ENCODE measurements at places on chromosomes 3 and 15. TPM values are rescaled to one million over a fixed set of nuclear protein-coding genes. Genes with fewer than 3 reads are reported as not detected.

RETNLB gene
- total RNA-seq: not detected

ISLR2 gene
- not detected for total RNA-seq

TMEM207 gene
- 1.4 TPM for total RNA-seq

DNA sequence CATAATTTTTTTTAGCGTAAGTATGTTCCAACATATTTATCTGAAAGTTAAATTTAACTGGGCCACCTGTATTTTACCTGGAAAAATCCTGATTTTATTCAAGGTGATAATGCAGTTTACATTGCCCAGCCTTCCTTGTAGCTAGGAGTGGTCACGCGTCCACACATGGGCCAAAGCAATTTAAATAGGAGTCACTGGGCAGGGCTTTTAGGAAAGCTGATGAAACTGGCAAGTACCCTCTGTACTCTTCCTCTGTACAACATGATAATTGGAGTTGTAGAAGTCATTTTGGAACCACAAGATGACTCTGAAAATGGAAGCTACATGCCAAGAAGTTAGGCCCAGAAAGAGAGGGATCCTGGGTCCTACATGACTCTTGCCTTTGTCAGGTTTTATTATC, 9.5 kb downstream of the BTD start:
- no peaks in the 10 kb centered on the region for H3K27me3 ChIP-seq
- no peak overlapping the region for H3K27ac ChIP-seq
- H3K4me3 ChIP-seq: no peak overlapping the region
- no peaks in the 10 kb centered on the region for H3K36me3 ChIP-seq
- DNase-seq: no peak
- peaks cover 23% of the 10 kb centered on the region for H3K4me1 ChIP-seq

GRCh38 chr3:7646851-7647250, 785.9 kb downstream of the GRM7 start:
- no peak for DNase-seq
- no peak overlapping the region for H3K27ac ChIP-seq
- H3K4me3 ChIP-seq: no peak overlapping the region
- H3K36me3 ChIP-seq: no peaks in the 10 kb centered on the region

- H3K4me3 ChIP-seq: no peak overlapping the region
- H3K4me1 ChIP-seq: peaks cover 4% of the 10 kb centered on the region
- no peak for DNase-seq
- no peaks in the 10 kb centered on the region for H3K36me3 ChIP-seq
- H3K27me3 ChIP-seq: no peaks in the 10 kb centered on the region
Measured at GRCh38 chr15:57440799-57441198, 64.5 kb downstream of the CGNL1 start.

DNA sequence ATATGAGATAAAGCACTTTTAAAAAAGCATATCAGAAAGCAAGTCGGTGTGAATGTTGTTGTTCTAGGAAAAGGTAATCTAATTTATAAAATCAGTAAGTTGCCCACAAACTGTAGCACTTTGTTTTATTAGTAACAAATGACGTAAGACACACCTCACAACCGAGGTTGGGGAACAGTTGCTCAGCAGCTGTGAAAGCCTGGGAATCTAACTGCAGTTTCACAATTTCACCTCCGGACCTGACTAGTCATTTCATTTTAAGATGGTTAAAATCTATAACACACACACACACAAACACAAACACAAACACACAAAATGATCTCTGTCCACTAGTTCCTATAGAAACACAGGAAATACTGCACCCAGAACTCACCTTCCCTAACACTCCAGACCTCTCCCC, 406.7 kb upstream of the NR2F2 start:
- DNase-seq: no peak
- H3K4me1 ChIP-seq: no peaks in the 10 kb centered on the region
- no peaks in the 10 kb centered on the region for H3K36me3 ChIP-seq
- no peak overlapping the region for H3K27ac ChIP-seq

DNA sequence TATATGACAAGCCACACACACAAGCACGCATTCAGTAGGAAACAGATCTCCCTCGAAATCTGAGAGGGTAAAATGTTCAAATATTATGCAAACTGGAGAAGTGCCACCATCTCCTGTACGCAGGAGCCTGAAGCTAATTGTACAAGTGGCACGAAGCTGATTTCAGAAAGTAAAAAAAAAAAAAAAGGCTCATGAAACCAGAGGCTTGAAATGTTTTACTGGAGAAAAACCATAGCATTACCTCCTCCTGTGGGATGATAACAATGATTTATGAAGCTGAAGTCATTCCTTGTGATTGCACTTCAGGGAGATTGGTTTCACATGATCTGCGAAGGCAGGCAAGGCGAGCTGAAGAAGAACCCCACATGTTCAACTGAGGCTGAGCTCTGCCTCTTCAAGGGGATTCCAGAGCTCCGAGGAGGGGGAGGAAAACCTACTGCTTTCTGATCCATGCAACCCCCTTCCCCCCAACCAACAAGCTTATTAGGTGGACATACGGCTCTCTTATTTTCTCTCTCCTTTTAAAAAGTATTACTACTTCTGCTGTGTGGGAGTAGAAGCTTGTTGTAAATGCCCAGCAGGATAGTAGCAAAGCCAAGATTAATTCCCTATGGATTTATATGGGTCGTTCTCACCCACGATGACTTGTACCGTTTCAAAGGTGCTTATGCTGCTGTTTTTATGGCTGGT, 101.1 kb downstream of the GREM1 start:
- DNase-seq: no peak
- H3K36me3 ChIP-seq: no peaks in the 10 kb centered on the region
- H3K4me1 ChIP-seq: no peaks in the 10 kb centered on the region
- no peak overlapping the region for H3K27ac ChIP-seq

- H3K4me3 ChIP-seq: no peak overlapping the region
- H3K27me3 ChIP-seq: no peaks in the 10 kb centered on the region
- no peaks in the 10 kb centered on the region for H3K4me1 ChIP-seq
Measured at GRCh38 chr3:25567388-25567787, 97.3 kb downstream of the TOP2B start.

GRCh38 chr3:138197524-138197923, 10.4 kb downstream of the ARMC8 start:
- no peaks in the 10 kb centered on the region for H3K27me3 ChIP-seq
- H3K36me3 ChIP-seq: no peaks in the 10 kb centered on the region
- DNase-seq: no peak
- peaks cover 8% of the 10 kb centered on the region for H3K4me1 ChIP-seq
- H3K4me3 ChIP-seq: no peak overlapping the region
- no peak overlapping the region for H3K27ac ChIP-seq

GRCh38 chr15:34620142-34620541, 36.7 kb upstream of the GOLGA8B start:
- DNase-seq: no peak
- no peaks in the 10 kb centered on the region for H3K27me3 ChIP-seq
- no peaks in the 10 kb centered on the region for H3K36me3 ChIP-seq
- no peak overlapping the region for H3K27ac ChIP-seq
- no peaks in the 10 kb centered on the region for H3K4me1 ChIP-seq
- no peak overlapping the region for H3K4me3 ChIP-seq

Data from Calu3 (cell line).